ENCODE measurements at places on chromosomes 3 and 15.

DNA sequence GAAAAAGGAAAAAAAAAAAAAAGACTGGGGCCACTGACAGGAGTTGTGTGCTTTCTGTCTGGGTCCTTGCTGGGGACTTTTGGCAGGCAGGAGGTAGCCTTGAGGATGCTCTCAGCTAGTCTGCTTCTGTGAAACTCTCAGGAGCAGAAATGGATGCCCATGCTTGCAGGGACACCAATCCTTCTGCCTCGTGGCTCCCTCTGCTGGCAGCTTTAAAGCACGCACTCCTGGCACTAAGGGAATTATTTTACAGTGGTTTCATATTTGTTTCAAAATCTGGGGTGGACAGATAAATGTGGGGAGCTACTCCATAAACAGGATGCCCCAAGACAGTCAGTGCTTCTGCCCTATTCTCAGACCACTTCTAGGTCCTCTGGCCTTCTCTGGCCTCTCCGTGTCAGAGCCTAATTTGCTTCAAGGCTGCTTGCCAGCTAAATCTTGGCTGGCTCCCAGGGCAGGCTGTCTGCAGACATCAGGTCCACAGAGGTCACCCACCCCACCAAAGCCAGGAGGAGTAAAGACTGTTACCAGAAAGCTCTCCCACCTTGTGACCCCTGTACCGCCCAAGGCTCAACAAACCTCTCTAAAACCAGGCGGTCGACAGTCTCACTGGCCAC is 17.1 kb downstream of the TRAIP start:
- peak; percentile 94 for DNase-seq

DNA sequence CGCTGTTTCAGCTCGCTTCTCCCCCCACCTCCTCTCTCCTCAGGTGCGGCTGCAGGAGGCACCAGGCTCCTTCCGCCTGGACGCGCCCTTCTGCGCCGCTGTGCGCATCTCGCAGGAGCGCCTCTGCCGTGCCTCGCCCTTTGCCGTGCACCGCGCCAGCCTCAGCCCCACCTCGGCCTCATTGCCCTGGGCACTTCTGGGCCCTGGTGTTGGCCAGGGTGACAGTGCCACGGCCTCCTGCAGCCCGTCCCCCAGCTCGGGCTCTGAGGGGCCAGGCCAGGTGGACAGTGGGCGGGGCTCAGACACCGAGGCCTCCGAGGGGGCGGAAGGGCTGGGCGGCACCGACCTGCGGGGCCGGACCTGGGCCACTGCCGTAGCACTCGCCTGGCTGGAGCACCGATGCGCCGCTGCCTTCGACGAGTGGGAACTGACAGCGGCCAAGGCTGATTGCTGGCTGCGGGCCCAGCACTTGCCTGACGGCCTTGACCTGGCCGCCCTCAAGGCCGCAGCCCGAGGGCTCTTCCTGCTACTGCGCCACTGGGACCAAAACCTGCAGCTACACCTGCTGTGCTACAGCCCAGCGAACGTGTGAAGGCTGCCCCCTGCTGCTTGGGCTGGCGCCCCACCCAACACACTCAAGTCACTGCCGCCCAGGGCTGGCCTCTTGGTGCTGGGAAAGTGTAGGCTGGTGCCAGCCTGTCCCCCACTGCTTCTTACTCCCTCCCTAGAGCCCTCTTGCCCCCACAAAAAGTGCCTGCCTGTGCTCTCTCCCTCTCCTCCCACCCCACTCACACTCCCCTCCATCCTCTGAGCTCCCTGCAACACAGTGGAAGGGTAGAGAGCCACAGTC is 7.1 kb downstream of the ALG3 start:
- DNase-seq, result no peak

GRCh38 chr15:41651373-41651772 is 8.8 kb upstream of the MGA start:
- no peak for DNase-seq

- no peak for DNase-seq
These were observed 16.1 kb downstream of the ACAA1 start for GRCh38 chr3:38120693-38121450.

- DNase-seq, result no peak
These were observed 516.2 kb downstream of the OCA2 start for GRCh38 chr15:27582726-27583410.

GRCh38 chr15:75198560-75199356 is 2.9 kb upstream of the C15orf39 start:
- DNase-seq, result peak; percentile 32

DNA sequence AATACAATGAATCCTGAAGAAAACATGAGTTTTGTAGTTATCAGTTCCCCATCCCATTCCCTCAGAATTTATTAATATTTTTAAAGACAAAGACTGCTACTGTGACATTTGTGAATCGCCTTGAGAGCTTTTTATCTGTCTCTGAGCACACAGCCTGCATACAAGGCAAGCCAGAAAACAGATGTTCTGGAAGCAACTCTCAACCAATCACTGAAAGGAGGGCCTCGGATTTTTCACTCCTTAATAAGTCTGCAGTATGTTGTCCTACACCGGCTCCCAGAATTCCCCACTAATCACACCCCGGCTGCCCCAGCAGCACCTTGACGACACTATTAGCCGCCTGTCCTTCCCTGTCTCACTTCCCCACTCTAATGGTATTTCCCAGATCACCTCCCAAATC is 138.5 kb downstream of the ZNF621 start:
- peak; percentile 8 for DNase-seq

- peak; percentile 89 for DNase-seq
These were observed 36.1 kb downstream of the BNC1 start for GRCh38 chr15:83248151-83249029.

- peak; percentile 56 for DNase-seq
These were observed 194.2 kb downstream of the UACA start for GRCh38 chr15:70569091-70569713.

DNA sequence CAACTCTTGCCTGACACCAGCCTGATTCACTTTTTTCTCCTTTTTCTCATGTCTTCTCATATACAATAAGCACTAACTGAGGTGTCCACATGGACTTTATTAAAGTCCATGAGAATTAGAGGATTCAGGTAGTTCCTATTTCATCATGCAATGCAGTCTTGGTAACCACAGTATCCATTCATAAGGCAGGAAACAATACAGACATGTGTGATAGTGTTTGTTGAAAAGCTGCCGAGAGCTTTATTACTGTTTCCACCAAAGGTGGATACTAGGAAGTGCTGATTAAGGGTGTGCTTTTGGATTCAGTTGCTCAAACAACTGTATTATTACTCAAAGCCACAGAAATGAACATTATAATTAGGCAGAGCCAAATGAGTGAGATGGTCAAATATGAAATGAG is 5.3 kb downstream of the CASR start:
- DNase-seq, result no peak

DNA sequence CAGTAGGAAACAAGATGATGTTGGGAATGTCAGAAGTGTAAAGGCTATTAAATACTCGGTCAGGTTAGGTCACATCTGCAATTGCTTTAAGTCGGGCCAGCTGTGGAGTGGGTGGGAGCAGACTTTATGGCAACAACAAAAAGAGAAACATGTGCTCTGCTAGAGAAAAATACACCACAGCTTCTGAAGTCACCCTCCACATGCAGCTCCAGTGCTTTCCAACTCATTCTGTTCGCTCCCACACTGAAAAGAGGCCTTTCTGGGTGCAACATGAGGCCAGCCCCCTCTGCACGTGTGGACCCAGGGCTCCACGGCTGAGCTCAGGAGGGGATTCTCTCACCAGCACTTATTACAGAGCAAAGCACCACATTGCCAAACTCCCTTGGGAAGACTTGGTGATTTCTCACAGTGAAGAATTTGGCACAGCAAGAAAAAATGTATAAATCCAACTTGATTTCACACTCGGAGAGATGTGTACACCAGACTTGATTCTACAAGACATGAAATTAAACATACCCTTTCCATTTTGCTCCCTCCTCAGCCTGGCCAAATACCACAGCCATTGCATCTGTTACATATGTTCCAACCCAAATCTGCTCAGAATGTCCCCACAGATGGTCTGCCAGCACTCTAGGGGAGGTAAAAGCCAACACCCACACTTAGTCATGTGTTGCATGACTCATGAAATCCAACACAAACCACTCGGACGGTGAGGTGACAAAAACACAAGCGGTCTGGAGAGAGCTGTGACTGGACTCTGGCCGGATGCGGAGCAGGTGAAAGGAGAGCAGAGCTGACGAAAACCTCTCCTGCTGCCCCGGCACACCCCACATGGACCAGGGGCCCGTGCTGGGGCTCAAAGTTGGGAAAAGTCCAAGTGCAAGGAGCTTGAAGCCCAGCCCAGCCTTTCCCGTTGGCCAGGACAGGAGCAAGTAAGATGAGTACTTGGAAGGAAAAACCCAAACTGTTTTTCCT is 74.6 kb downstream of the ITGB5 start:
- peak; percentile 96 for DNase-seq

GRCh38 chr3:59249698-59250361 is 200.0 kb upstream of the CFAP20DC start:
- peak; percentile 29 for DNase-seq
